ENCODE measurements at places on chromosomes 12 and 14.

- DNase-seq: no peak
Observed at GRCh38 chr12:47366157-47366556, 286.4 kb upstream of the AMIGO2 start.

DNA sequence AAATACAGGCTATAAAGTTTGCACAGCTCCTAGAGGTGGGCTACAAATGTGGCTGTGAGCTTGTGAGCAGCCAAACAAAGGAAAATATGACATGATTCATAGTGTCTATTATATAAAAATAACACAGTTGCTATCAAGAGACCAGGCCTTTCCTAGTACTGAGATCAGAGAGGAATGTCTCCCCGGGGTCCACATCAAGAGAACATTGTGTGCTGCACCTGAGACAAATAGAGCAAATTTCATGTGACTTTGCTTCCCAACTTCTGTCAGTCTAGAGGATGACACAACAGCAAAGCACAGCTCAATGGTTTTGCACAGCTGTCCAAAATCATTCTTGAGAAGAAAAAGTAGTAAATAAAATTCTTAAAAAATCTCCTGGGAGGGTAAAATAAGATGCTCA lies 297.5 kb upstream of the PRKD1 start:
- DNase-seq: no peak

- peak; percentile 37 for DNase-seq
Observed at GRCh38 chr12:130401703-130402102, 64.0 kb downstream of the PIWIL1 start.

DNA sequence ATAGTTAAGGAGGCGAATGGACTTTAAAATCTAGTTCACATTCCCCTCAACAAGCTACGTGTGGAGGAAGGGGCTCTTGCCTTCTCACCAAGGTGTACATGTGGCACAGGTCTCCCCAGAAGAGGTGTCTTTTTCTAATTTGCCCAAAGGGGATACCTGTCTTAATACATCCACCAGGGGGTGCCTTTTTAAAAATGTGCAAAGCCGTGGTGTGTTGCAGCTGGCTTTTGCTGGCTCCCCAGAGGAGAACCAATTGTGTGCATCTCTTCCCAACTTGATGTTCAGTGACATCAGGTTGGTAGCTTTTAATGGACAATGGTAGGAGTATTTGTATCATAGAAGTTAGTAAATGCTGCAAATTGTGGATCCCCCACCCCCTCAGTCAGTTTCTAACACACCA lies 33.8 kb downstream of the CREBL2 start:
- no peak for DNase-seq

DNA sequence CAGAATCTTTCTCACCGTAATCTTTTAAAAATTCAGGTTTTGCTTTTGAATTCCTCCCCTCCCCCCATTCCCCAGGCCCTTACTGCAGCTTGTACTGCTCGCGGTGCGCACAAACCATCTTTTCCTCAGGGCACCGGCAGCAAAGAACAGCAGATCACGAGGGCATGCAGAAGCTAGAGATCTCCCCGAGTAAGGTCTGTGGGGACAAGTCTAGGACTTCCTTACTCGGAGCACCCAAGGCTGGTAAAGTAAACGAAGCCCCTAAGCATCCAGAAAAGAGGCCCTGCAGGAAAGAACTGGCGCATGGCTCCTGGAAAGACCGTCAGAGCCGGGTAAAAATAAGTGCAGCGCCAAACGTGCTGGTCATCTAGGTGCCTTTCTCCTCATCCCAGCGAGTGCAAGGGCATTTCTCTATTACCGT lies 727 bp downstream of the LDHB start:
- peak; percentile 39 for DNase-seq

GRCh38 chr14:86491743-86492142 lies 961.8 kb downstream of the FLRT2 start:
- DNase-seq: no peak

DNA sequence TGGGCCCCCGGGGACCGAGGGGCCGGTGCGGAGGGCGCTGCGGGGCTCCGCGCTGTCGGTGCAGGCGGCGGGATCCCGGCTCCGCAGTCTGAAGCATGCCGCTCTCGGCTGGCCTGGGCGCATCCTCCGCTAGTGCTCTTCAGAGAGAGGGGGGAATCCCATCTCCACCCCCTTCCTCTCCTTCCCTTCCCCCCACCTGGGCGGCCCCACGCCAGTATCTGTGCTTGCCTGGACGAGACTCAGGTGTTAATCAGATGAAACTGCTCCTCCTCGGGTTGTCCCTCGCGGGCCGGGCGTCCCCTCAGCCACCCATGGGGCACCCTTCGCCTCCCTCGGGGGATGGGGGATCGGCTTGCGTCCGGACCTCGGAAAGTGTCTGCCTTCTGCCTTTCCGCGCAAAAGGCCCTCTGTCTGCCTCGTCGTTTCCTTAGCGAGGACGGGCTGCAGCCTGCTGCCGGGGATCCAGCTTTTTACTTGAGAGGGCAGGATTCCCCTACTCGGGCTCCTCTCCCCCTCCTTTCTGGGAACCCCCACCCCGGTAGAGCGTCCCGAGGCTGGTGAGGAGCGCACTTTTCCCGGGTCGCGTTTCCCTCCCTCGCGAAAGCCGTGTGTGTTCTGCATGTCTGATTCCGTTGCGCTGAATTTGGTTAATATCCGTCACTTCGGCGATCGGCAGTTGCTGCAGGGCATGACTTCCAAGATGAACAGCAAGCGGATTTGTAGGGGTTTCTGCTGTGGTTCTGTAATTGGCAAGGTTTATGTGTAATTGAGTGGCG lies 1.1 kb downstream of the GPHN start:
- DNase-seq: peak; percentile 69

DNA sequence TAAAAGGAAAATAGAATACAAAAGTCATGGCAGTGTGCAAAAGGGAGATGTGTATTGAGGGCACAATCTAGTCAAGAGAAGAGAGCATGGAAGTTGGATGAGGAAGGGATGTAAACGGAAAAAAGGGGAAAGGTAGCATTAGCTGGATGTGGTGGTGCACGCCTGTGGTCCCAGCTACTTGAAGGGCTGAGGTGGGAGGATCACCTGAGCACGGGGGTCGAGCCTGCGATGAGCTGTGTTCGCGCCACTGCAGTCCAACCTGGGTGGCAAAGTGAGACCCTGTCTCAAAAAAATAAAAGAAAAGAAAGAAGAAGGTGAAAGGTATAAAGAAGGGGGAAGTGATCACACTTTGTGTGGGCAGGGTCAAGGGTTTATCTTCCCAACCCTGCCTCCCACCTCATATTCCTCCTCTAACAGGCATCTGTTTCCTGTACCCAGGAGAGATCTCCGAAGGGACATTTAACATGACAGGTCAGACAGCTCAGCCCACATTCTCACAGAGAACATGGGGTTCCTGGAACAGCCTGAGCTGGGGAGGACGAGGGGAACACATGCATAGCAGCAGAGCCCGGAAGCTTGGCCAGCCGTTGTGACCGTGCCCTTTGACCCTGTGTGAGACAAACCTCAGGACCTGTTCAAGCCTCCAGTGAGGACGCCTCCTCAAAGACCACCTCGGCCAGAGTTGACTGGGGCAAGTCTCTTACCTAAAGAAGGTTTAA lies 8.9 kb downstream of the RNASE11 start:
- no peak for DNase-seq

DNA sequence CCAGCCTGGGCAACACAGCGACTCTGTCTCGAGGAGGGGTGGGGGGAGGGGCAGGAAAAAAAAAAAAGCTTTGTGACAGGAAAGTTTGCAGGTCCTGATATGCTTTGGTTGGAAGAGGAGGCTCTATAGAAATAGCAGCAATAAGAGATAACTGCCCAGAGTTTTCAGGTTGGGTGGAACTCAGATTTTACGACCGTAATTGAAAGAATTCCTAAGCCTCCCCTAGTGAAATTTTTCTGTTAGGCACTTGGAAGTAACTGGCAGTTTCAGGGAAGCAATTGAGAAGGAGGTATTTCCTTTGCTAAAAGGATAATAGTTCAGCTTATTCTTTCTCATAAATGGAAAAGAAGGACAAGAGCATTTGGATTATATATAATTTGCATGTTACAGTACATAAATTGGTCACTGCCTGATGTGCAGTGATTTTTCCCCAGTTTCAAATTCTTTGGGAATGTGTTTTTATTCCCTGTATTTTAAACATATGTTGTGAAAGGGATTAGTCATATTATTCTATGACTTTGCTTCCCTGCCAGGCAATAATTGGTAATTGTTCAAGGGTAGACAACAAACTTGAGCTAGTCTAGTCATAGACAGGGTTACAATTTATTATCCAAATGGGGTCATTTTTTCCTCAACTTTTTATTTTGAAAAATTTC lies 452.8 kb downstream of the AEBP2 start:
- no peak for DNase-seq

DNA sequence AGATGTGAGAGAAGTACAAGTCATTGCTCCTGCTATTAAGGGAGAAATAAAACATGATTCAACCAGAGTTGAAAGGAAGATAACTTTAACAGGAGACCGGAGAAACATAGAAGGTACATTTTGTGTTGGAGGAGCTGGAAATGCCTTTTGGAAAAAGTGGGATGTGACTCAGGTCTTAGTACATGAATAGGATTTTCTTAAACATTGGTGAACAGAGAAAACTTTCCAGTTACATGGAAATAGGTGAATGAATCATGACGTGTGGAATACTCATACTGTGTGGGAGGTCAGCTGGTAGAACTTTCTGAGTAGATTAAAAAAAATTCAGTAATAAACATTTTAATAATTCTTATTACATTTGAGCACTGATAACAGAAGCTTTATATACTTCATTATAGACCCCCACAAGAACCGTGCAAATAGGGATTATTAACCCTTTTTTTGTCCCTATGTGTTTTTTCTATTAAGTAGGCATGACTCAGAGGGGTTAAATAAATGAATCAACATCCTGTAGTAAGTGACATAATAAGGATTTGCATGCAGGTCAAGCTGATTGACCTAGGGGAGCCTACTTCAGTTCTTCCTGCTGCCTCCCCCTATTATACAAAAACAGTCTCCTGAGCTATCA lies 710.5 kb downstream of the NOVA1 start:
- no peak for DNase-seq

DNA sequence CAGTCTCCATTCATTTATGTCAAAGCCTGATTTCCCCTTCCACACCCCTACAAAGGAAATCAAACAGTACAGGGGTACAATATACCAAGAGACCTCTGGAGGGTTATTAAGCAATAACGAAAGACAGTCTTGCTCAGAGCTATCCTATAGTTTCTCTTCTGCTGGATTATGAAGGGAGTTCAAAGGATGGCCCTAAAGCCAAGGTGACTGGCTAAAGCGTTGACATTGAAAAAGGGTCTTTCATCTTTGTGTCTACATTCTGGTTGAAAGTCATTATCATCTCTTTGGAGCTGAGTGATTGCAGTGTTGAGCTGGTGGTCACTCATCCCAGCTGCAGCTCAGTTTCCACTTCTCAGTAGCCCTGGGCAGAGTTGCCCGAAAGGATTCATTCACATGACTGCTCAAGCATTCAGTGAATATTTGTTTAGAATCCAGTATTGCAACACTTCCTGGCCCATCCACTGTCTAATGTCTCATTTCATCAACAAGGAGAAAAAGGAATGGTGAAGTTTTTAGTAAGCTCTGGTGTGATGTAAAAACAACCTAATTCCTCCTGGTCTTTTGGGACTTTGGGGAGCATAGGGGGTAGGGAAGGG lies 19.2 kb upstream of the TBX5 start:
- no peak for DNase-seq

DNA sequence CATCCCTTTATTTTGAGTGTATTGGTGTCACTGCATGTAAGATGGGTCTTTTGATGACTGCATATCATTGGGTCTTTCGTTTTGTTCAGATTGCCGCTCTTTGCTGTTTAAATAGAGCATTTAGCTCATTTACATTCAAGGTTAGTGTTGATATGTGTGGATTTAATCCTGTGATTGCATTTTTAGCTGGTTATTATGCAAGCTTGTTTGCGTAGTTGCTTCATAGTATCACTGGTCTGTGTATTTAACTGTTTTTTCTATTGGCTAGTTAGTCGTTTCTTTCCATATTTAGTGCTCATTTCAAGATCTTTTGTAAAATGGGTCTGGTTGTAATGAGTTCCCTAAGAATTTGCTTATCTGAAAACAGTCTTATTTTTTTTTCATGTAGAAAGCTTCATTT lies 1170.6 kb upstream of the SEL1L start:
- DNase-seq: no peak

DNA sequence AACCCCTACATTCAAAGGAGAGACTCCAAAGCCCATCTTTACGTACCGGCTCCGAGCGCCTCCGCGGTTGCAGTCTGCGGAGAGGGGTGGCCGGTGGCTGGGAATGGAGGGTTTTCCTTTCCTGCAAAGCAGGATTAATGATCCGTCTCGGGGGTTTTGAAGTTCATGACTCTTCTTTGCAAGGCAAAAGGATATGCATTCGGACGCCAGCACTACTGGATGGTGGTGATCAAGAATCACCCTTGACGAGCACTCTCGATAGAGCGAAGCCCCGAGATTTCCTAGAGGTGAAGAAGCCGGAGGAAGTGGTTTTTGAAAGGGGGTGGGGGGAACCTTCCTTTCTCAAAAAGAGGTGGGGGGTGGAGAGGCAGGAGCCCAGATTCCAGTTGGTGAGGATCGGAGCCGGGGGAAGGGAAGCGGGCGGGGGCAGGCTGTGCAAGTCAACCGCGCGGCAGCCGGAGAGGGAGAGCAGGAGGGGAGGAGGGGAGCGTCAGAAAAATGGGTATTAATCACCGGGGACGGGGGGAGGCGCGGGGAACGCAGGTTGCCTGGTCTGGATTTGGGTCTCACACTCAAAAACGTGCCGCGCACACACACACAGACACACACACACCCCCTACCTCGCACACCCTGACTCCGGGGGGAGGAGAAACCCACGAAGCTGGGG lies at the start of gene GRIN2B:
Gene GRIN2B (minus strand): TSS at position 307 of the 667 bp plus-strand sequence. CDS start 115,394 bp downstream, outside the sequence.
- DNase-seq: peak; percentile 46

- DNase-seq: no peak
Observed at GRCh38 chr12:117067638-117068037, 31.6 kb downstream of the TESC start.

DNA sequence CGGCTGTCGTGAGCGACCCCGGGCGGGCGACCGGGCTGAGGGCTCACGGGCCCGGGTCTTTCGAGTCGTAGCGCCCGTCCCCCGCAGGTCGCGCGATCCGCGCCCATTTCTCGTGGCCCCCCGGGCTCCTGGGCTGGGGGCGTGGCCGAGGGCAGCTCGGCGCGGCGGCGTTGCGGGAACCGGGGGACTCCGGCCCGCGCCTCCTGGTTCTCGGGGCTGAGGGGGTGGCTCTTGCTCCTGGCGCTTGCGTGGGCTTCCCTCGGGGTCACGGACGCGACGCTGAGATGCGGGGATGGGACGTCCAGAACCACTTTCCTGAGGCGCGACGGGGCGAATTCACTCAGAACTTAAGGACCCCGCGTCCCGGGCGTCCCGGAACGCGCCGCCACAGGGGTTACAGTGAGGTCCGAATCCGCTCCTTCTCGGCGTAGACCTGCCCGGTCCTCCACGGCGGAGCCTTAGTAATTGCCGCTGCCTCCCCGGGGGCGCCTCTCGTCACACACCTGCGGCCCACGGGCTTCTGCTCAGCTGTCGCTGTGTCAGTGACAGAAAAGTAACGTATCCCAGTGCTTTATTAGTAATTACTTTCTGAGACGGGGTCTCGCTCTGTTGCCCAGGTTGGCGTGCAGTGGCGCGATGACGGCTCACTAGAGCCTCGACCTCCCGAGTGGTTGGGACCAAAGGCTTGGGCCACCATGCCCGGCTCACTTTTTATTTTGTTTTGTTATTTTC lies 606 bp downstream of the EP400 start:
- DNase-seq: peak; percentile 31

Measured in WERI-Rb-1 (cell line).